ENCODE measurements at places on chromosomes 4 and X. TPM values are rescaled to one million over a fixed set of nuclear protein-coding genes. Genes with fewer than 3 reads are reported as not detected.

GRCh38 chrX:109939498-109939897 is 63.4 kb upstream of the TMEM164 start:
- DNase-seq = no peak

GRCh38 chr4:174005422-174005821 is 278.0 kb downstream of the FBXO8 start:
- no peak for DNase-seq

The CSAG2 gene
- 0.88 TPM for total RNA-seq

DNA sequence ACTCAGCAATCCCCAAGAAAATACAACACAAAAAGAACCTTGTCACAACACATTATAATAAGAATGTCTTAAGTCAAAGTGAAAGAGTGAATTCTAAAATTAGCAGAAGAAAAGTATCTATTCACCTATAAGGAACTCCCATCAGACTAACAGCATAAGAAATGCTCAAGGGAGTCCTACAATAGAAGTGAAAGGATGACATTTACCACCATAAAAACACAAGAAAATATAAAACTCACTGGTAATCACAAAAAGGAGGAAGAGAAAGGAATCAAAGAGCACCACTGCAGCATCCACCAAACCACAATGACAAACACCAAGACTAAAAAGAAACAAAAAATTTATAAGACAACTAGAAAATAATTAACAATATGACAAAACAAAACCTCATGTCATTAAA is 257.0 kb upstream of the AGTR2 start:
- DNase-seq = no peak

DNA sequence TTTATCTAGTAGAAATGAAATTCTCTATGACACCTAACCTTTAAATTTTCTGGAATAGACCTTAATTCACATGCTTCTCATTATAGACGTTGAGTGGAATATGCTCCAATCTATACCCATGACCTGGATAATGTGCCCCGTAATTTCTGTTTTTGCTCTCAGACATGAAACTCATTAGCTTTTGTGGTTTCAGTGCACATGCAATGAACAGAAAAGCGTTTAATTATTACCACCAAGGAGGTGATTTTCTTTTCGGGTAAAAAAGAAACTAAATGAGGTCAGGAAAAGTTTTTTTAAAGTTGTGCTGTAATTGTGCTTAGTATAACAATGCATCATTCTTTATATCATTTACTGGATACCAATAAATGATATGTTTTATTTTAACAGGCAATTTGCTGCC is 1703.9 kb upstream of the TENM3 start:
- DNase-seq = no peak

DNA sequence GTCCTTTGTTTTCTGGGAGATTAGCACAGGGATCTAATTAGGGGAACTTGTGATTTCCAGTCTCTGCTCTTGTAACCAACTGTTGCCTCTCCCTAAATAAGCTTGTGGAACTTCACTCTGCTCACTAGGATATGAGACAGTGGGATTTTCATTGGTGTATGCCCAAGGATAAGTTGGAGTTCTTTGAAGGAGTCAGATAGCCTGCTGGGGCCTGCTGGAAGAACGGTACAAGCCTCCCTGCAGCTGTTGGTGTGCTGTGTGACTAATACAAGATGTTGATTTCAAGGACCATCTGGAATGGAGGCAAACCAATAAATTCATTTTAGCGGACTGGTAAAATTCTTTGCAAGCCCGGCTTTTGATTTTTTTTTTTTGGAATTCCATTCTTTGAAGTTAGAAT is 167.0 kb downstream of the AASDH start:
- no peak for DNase-seq

The PAGE4 gene
- total RNA-seq = not detected
